ENCODE measurements at places on chromosomes 4 and X.

DNA sequence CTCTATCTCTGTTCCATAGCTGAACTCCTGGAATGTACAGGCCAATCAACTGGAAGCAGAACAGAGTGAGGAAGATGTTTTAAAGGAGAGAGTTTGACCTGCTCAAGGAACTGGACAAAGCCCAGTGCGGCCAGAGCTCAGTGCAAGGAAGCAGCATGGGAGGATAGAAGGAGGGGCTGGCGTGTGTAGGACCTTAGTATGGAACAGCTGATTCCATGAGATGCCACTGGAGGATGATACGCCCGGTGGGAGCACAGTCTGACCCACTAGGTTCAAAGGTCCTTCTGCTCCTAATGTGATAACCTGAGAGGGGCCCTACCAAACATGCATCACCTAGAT lies 81.5 kb downstream of the USP46 start:
- no peak for DNase-seq

DNA sequence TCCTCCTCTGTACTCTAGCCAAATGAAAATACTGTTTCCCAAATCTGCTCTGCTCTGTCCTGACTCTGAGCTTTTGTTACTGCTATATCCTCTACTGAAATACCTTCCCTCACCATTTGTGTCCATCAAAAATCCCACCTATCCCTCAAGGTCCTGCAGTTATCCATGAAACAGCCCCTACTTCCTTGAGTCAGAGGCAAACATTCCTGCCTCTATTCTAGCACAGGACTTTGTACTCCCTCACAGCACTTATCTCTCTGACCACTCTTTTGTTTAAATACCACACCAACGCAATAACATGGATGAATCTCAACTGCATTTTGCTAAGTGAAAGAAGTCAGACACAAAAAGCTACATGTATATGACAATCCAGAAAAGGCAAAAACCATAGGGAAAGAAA lies 10.5 kb upstream of the RNF128 start:
- no peak for DNase-seq

DNA sequence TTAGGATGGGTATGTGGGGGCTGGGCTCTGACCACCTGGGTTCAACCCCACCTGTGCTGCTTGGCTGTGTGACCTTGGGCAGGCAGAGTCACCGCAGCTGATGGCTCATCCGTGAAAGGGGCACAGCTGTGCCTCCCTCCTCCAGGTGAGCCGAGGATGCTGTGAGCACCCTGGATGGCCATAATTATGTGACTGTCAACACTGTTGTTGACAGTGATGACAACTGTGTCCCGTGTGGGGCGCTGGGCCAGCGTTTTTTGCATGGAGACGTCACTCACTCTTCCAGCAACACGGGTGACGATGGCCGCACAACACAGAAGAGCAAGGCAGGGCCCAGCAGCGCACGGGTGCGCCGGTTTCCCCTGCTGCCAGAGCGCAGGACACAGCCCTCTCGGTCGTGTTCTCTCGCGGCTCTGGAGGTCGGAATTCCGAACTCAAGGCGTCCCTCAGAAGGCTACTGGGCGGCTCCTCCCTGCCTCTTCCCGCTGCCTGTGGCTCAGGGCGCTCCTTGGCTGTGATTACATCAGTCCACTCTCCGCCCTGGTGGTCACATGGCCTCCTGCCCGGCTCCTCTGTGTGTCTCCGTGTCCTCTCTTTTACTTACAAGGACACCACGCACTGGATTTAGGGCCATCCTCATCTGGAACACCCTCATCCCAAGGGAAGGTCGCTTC lies 1.3 kb downstream of the SH3TC1 start:
- no peak for DNase-seq

- DNase-seq = no peak
These were observed 76.2 kb upstream of the PAQR3 start for GRCh38 chr4:79015411-79015810.

- no peak for DNase-seq
These were observed 2.9 kb upstream of the OTUD5 start for GRCh38 chrX:48960291-48960690.

- DNase-seq = no peak
These were observed 963.2 kb upstream of the PCDH7 start for GRCh38 chr4:29756966-29757365.

- DNase-seq = no peak
These were observed 56.0 kb downstream of the UGT8 start for GRCh38 chr4:114654592-114654991.

DNA sequence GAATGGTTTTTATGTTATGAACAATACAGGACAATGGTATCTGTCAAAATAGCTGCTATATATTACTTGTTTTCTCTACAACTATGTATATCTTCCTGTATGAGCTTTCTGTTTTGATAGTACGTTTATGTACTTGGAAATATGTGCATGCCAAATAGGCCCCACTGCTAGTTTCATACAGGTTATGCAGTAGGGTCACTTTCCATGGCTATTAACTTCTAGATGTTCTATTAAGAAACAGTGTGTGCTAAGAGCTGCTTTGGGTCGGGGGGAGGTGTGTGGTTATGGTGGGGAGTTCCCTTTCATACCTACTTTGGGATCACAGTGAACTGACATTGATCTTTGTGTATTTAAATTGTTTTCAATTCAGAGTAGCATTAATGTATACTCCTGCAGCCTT lies 30.9 kb downstream of the RBPJ start:
- no peak for DNase-seq

DNA sequence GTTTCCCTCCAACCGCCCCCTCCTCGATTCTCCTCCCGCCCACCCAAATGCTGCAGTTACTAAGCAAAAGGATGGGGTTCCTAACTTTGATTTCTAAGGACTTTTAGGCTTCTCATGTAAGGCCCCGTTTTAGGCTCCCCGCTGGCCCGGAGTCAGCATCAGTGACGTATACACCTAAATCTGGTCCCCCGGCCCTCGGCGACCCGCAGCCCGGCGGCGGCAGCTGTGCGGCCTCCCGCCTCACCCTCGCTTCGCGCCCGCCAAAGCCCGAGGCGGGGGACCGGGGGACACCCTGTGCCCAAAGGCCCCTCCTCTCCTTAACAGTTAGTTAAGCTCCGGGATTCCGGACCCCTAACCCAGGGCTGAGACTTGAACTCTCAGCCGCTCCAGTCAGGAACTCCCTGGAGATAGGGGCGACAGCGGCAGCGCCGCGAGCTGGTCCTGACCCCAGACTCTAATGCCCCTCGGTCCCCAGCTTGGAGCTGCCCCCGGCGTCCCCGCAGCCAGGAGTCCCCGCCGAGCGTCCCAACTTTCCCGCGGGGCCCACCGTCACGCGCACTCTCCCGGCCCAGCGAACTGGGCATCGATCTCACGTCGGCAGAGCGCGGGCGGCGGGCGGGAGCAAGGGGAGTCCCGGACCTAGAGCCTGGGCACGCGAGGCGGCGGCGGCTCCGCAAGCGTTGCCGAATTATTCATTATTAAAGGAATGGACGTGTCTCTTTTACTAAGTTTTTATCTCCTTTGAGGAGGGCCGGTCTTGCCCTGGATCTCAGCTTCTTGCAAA lies 1.5 kb upstream of the NR3C2 start:
- DNase-seq = peak; percentile 27

- no peak for DNase-seq
These were observed 1226.3 kb downstream of the PCDH7 start for GRCh38 chr4:31946456-31946855.

DNA sequence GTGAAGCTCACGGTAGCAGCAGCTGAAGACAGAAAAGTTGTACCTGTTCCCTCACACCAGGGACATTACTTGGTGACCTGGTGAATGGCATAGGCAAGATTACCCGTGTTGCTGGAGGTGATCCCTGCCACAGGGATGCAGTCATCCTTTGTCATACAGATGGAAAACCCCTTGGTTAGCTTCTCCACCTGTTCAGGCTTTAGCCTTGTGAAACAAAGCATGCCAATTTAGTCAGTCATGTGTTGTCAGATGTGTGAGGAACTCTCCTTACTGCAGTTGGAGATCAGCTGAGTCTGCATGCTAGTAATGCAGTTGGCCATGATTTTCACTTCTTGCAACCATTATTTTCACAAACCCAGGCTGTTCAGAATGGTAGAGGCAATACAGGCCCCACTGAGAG lies 41.0 kb downstream of the AMELX start:
- DNase-seq = no peak

DNA sequence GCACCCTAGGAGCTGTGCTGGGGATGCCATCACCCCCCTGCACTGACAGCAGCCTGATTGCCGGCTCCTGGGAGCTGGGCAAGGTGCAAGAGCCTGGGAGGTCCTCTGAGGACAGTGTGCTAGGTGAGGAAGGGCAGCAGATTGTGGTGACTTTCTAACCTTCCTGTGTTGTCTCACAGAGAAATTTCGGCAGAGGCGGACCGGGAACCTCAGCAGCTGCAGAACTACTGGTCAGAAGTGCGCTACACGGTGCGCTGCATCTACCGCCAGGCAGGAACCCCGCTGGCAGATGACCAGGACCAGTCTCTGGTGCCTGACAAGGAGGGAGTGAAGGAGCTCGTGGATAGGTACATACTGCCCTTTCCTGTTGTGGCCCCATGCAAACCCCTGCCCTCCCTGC lies 89.8 kb downstream of the FAM193A start:
- DNase-seq = no peak

- DNase-seq = no peak
These were observed 2.2 kb upstream of the MGARP start for GRCh38 chr4:139282065-139282720.

GRCh38 chrX:10554612-10555270 lies 65.6 kb downstream of the MID1 start:
- DNase-seq = no peak

GRCh38 chr4:8127051-8127826 lies 31.4 kb downstream of the ABLIM2 start:
- DNase-seq = no peak

- DNase-seq = no peak
These were observed 90.2 kb downstream of the CPZ start for GRCh38 chr4:8682725-8683124.

DNA sequence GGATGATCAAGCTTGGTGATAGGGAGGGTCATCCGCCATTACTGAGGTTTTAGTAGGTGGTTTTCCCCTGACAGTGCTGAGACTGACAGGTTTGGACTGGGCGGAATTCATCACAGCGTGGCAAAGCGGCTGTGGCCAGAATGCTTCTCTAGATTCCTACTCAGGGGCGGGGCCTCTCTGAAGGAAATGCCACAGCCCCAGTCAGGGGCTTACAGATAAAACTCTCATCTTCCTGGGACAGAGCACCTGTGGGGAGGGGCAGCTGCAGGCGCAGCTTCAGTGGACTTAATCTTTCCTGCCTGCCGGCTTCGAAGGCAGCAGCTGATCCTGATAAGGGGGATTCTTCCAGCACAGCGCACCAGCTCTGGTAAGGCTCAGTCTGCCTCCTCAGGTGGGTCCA lies 316.7 kb downstream of the RPA4 start:
- no peak for DNase-seq

GRCh38 chrX:136679531-136679930 lies 31.6 kb downstream of the CD40LG start:
- no peak for DNase-seq

DNA sequence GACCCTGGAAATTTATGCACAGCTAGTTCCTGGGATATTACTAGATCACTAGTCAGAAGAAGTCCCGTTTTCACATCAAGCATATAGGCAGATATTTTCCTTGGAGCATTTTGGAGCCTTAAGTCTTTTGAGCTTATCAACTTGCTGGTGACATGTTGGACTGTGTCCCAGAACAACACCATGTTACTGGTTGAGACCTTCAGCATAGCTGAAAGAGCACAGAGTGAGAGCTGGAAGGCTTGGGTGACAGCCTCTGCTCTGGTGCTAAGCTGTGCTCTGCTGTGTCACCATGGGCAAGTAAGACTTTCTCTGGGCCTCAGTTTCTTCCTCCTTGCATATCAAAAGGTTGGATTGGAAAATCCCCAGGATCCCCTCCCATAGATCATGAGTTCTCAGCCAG lies 116.6 kb upstream of the FRMPD4 start:
- DNase-seq = no peak

DNA sequence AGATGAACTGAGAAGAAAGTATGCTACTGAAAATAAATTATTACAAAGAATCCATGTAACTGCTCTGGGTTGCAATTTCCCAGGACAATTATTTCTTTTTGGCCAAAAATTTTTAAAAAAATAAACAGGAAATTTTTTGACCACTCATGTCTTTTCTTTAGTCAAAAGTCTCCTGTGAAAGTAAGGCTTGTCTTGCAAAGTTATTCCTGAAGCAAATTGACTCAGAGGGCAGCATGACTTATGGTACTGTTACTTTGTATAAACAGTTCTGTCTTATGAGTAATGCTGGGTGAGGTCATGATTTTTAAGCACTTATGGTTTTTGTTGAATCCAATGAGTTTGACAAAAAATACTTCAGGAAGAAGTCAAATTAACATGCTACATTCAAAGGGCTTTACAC lies 292.8 kb upstream of the ARSJ start:
- DNase-seq = no peak

DNA sequence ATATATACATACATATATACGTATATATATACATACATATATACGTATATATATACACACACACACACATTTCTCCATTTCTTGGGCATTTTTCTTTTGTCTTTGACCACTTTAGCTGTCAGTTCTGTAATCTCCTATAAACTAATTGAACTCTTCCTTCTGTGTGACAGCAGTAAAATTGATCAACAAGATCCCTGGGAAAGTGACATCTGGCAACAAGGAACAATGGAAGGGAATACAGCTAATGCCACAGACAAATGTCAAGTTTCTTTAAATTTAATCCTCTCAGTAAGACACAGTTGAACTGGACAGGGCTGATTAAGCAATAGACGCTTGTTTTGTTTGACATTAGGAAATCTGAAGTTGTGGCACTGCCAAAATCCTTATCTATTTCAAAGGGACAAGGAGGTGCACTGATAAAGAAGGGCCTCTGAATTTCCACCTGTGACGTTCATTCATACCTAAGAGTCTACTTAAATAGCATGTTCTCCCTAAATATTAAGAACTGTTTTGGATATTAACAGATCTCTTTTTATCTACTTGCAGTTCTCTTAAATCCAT lies 126.9 kb downstream of the RNF150 start:
- no peak for DNase-seq

DNA sequence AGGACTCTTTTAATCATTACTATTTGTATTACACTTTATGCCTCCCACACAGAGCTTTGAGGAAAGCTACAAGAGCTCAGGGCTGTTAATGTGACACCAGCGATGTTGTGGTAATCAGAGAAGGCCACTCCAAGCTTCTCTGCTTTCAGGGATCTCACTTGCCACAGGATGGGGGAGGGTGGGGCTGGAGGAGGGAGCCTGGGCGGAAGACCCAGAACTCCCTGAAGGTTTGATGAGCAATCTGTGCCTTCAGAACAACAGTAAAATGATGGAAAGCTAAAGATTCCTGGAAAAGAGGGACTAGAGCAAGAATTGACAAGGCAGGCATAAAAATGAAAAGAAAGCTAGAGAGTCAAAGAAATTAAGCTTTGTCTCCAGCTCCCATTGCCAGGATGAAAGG lies 75.6 kb downstream of the MAML3 start:
- no peak for DNase-seq

DNA sequence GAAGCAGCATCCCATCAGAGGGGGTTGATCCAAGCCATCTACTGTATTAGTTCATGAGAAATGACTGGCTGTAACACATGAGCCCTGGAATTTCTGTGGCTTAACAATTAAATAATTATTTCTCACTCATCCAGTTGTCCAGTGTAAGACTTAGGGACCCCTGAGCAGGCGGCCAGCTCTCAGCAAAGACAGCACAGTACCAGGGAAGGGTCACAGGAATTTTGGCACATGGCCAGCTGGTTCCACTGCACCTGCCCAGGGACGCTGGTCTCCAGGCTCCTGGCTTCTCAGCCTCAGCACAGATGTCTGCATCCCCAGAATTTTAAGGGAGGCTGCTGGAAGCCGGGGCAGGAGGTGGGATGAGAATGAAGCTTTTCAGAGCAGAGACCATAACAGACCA lies 93.7 kb upstream of the DHRSX start:
- no peak for DNase-seq

GRCh38 chr4:3762753-3763549 lies 3.2 kb upstream of the ADRA2C start:
- DNase-seq = no peak

Data from T-helper 2 cell (primary cell).